Fibroblast of lung (primary cell): ENCODE measurements at places on chromosomes 1 and 21. TPM values are rescaled to one million over a fixed set of nuclear protein-coding genes. Genes with fewer than 3 reads are reported as not detected.

Gene ZNHIT6
- total RNA-seq: 11.6 and 15.5 TPM in 2 replicates

Gene PEAR1
- total RNA-seq: 2.3 and 2.6 TPM in 2 replicates

Gene RPTN
- total RNA-seq: not detected in 2 replicates

GRCh38 chr1:77504986-77505385 lies 177.5 kb downstream of the ZZZ3 start:
- no peak overlapping the region for H3K4me3 ChIP-seq
- no peaks in the 10 kb centered on the region for H3K36me3 ChIP-seq
- H3K27ac ChIP-seq: no peak overlapping the region
- H3K4me1 ChIP-seq: peaks cover 3% of the 10 kb centered on the region
- no peak for DNase-seq
